Hematopoietic multipotent progenitor cell treated with erythropoietin and hydrocortisone succinate and interleukin-3 and kit ligand, for 8 days (in vitro differentiated cells): ENCODE measurements at places on chromosomes 5 and 9.

DNA sequence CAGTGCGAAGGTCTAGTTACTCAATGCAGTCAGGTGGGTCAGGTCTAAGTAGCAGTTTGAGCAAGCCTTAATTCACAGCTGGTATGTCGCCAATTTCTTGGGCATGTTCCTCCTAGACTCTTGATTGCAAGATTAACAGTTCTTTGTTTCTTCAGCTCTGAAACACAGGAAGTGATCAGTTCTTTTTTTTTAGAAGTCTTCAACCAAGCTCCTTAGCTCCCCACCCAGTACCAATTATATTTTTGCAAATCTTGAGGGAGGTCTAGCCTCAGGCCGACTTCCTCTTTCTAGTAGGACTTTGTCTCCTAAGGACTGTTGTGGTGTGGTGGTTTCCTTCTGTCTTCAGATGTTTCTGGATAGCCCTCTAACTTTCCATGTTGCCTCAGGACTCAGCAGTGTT is 2054.2 kb downstream of the MAT2B start:
- DNase-seq = peak; percentile 36

GRCh38 chr5:2147504-2148311 is 265.0 kb upstream of the IRX4 start:
- no peak for DNase-seq

GRCh38 chr9:5459289-5459829 is 9.0 kb downstream of the CD274 start:
- DNase-seq = no peak

GRCh38 chr5:73673161-73673591 is 47.2 kb downstream of the ARHGEF28 start:
- DNase-seq = peak; percentile 35

GRCh38 chr9:4237748-4238511 is 61.9 kb downstream of the GLIS3 start:
- DNase-seq = no peak

- no peak for DNase-seq
Measured at GRCh38 chr9:72187121-72187695, 38.0 kb downstream of the GDA start.

- DNase-seq = no peak
Measured at GRCh38 chr5:52468976-52469375, 318.7 kb upstream of the ITGA1 start.

GRCh38 chr9:93635186-93636107 is 59.1 kb downstream of the PHF2 start:
- no peak for DNase-seq
